ENCODE measurements at places on chromosomes 1 and 21.

DNA sequence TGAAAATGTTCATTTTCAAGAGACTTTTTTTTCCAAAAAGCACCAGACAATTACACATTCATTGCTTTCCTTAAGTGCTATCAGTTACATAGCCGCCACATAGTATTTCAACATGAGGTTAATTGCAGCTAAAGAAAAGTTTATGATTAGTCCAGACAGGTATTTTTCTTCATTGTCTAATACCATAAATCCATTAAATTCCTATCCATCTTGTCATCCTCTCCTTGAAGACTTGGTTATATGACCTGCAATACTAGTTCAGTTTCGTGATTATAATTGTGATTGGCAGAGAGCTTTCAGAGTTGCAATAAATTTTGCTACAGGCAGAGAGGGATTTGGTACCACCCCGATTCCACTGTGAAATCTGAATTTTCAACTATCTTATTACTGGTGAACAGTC, 437.7 kb downstream of the GPATCH2 start:
- DNase-seq = no peak

GRCh38 chr1:245558069-245558468, 403.3 kb downstream of the KIF26B start:
- no peak for DNase-seq

- peak; percentile 7 for DNase-seq
Measured at GRCh38 chr1:224287714-224288113, 42.3 kb downstream of the NVL start.

DNA sequence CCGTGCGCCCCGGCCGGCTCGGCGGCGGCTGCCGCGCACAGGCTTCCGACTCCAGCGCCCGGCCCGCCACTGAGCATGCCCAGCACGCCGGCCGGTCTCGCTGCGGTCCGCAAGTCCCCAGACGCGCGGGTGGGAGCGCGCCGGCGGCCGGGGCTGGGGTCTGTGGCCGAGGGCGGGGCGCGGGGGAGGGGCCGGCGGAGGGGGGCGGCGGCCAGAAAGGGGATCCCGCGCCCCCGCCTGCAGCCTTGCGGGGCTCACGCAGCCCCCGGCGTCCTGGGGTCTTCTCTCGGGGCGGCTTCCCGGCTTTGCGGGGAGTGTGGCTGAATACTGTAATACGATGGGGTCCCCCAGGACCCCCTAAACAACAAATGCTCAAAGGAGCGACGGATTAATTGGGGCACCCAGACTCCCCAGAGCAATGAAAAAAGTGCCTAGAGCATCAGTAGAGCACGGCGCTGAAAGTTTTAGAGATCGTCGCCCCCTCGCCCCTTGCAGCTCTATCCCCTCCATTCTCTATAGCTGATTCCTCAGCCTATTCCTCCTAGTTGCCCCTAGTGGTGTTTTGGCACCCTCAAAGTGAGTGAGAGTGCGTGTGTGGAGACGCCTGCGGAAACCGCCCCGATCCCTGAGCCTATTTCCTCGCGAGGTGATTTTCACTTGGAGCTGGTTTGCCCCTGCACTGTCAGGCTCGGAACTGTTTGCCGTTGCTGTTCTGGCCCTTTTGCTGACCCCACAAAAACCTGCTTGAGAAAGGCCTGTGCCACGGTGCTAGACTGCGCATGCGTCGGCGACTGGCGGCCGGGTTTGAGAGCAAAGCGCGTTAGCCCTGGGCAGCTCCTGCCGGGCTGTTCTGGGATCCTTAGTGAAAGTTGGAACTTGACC, at the start of gene VAV3:
VAV3 (minus strand) TSS at position 71 of the 882 bp plus-strand sequence. CDS start 311 bp downstream, outside the sequence.
- peak; percentile 57 for DNase-seq

- DNase-seq = no peak
Measured at GRCh38 chr1:168092566-168093355, 44.0 kb downstream of the GPR161 start.

DNA sequence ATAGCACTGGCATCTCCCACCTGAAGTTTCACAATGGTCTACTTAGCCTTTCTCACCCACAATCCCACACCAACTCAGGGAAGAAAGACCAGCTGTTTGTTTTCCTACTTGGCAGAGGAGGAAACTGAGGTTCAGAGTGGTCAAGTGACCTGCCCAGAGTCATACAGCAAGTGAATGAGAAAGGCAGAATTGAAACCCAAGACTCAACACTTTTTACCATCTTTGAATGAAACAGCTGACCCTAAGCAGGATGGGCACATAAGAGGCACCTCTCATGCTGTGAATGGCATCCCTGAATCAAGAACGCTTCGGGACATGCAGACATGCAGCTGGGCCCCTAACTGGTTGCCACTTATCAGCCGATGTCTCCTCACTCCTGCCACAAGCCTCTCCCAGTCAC, 193.8 kb downstream of the HIVEP3 start:
- no peak for DNase-seq

DNA sequence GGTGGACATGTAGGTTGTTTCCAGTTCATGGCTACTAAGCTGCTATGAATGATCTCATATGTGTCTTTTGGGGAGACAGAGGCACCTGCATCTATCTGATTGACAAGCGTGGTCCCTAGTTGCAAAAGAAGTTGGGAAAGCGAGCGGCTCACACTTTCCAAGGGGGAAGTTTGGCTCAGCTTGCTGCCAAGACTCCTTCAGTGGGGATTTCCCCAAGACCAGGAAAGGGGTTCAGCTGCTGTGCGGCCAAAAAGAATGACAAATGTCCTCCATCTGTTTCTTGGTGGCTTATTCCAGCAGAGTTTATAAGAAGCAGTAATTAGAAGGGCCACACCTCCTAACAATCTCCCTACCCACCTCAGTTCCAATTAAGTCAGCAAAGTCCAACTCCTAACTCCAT, 128.5 kb upstream of the GALNT2 start:
- no peak for DNase-seq

DNA sequence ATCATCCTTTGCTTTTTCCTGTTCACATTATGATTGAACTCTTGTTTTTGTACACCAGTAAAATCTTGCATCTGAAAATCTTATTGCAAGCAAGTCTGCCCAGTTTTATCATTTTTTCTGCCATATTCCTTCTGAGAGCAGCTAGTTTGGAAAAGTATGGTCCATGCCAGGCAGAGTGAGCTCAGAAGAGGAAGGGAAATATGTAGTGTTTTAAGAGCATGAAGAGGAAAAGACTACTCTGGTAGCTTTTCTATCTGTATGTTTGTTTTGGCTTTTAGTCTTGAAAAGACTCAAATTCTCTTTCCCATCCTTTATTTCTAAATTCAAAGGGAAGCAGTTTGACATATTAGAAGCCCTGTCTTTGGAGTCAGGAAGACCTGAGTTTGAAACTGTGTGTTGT, 125.8 kb downstream of the NFIA start:
- no peak for DNase-seq

- DNase-seq = no peak
Measured at GRCh38 chr1:95127380-95127779, 10.2 kb downstream of the TLCD4 start.

DNA sequence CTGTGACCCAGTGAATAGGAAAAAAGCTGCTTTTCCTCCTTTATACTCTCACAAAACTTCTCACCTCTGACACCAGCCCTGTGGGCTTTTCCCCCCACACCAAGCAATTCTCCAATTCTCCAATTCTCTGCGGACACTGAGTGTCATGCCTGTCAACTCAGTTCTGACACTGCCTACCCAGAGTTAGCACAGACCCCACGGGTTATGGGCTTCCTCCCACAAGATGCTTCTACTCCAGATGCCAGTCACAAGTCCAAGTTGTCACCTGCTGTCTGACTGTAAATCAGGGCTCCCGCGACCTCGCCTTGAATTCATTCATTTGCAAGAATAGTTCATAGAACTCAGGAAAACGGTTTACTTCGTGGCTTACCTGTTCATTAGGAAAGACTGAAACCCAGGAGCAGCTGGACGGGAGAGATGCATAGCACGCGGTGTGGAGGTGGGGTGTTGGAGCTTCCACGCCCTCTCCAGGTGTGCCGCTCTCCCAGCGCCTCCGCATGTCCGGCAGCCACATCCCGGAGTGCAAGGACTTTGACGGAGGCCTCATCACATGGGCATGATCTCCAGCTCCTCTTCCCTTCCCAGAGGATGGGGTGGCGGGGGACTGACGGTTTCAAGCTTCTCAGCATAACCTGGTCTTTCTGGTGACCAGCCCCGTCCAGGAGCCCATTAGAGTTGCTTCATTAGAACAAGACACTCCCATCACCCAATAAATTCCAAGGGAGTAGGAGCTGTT, 154.7 kb downstream of the PGBD5 start:
- no peak for DNase-seq

- no peak for DNase-seq
Measured at GRCh38 chr21:33244779-33245105, 15.0 kb downstream of the IFNAR2 start.

DNA sequence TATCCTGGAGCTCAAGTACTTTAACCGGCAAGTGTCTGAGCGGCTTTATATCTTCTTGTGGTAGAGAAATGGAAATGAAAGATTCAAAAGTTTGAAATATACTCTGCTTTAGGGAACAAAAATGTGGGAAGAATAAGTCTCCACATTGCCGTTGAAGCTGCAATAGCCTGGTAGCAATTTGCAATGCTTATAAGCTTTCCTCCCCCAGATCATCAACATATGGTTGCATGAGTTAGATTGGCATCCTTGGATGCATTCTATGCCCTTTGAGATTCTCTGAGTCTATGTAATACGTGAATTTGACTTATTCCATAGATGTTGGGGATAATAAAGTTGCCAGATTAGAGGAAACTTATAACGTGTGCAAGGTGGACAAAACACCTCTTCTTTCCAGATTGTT, 86.1 kb upstream of the KCNK1 start:
- DNase-seq = no peak

DNA sequence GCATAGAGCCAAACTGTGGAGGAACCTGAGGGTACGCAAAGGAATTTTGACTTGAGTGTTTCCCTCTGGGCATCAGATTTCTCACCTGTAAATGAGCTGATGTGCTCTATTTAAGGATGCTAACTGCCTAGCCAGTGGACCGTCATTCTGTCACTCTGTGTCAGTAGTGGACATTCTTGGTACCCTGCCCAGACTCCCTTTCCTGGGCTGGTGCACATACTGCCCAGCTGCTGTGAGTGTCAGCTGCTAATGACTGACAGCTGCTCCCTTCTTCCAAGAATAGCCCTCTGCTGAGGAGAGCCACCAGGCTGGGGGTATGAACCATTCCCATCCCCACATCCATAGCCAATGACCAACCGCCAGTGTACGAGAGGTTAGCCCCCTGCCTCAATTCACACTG, 193.1 kb upstream of the DAB1 start:
- no peak for DNase-seq

DNA sequence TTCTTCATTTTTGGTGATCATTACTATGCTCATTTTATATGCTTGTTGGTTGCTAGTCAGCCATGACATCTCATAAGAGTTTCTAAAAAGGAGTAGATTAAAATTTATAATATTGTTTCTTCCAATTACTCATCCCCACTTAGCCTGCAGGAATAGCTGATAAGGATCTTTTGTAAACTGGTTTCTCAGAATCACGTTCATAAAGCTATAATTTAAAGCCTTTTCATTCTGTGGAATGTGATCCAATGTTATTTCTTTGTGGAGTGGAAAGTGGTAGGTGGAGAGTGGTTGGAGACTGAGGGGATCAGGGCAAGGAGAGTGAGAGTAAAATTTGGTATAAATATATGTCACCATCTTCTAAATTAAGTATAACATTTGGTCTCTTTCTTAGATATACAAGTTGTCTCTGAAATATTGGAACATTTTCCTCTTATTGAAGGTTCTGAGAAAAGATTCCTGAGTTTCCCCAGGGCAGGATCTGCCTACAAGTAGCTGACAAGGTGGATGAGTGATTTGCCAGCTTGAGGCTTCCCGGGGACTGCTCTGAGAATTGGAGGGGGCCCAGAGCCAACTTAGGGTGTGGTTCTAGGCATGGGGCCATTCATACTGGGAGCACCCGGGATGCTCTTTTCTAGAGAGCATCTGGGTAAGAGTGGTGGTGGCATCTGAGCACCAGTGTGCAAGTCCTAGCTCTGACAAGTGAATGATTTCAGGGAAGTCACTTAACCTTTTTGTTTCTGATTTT, 116.4 kb downstream of the TBX19 start:
- DNase-seq = no peak

DNA sequence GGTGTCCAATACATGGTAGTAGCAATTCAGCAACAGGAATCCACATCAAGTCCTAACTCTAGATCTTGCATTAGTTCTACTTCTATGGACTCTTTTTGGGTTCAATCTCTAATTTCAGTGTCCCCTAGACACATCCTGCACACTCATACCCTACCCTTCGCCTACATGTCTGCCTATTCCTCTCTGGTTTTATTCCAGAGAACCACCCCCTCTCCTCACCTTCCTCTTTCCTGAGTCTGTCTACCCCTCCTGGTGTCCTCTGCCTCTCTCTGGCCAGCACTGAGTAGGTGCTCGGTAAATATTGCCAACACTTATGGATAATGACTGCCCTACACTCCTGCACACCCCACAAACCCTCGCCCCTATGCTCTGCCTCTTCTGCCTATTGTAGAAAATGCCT, 9.5 kb downstream of the TAL1 start:
- no peak for DNase-seq

GRCh38 chr1:154179946-154180687, 11.8 kb downstream of the TPM3 start:
- no peak for DNase-seq

GRCh38 chr1:117389284-117389683, 22.0 kb downstream of the MAN1A2 start:
- DNase-seq = no peak

GRCh38 chr1:9827558-9828185, 3.9 kb upstream of the CLSTN1 start:
- DNase-seq = no peak

DNA sequence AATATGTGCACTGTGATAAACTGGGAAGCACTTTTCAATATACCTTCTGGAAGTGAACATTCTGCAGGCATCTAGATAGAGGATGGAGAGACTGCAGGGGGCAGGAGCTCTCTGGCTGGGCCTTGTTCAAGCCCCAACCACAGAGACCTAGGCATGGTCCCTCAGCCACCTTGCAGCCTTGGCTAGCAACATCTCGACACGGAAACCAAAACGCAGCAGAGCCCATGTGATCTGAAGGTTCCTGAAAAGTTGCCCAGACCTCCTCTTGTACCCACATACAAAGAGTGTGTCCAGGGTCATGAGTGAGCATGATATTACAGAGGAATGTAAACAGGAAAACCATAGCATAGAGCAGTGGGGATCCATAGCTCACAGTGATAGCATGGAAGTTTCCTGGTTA, 33.1 kb upstream of the SAMD11 start:
- no peak for DNase-seq

DNA sequence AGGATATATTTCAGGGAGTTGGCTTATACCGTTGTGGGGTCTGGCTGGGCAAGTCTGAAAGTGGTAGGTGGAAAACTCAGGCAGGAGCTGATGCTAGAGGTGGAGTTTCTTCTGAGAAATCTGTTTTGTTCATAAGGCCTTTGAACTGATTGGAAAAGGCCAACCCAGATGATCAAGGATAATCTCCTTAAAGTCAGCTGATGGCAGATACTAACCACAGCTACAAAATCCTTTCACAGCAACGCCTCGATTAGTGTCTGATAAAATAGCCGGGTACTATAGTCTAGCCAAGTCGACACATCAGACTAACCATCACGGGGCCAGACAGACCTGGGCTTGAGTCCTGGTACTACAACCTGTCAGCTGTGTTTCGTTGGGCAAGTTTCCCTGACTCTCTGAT, 21.4 kb downstream of the OPRD1 start:
- DNase-seq = no peak

- DNase-seq = no peak
Measured at GRCh38 chr1:160681066-160681890, 30.3 kb downstream of the CD48 start.

Measured in substantia nigra (tissue), 51 donors.